Activated CD4-positive, alpha-beta memory T cell treated with anti-CD3 and anti-CD28 coated beads, Interleukin-2, amount 10 ng/mL, durations not matched to agents 7 days and 5 days (primary cell): ENCODE measurements at places on chromosomes 2 and 18.

DNA sequence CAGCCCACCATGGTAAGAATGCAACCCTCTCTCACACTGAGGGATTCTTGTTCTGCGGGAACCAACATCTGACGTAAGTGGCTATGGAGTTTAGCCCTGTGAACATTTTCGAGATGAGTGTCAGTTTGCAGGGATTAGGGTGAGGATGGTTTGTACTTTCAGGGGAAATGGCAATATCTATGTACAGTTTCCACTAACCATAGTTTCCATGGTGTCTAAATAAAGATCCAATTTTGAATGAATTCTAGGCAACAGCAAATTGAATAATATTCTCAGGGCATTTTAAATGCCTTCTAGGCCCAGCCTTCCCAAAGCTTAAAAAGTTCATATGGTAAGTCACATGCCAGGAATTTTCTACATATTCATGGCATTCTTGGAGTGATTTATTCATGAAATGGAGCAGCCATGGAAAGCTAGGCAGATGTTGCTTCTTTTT, 105.4 kb upstream of the MMADHC start:
- no peaks in the 10 kb centered on the region for H3K4me1 ChIP-seq
- H3K36me3 ChIP-seq = no peaks in the 10 kb centered on the region
- no peak overlapping the region for H3K4me3 ChIP-seq
- no peaks in the 10 kb centered on the region for H3K27me3 ChIP-seq
- DNase-seq = no peak
- no peak overlapping the region for H3K27ac ChIP-seq

- H3K36me3 ChIP-seq = no peaks in the 10 kb centered on the region
- no peak for DNase-seq
- H3K27ac ChIP-seq = no peak overlapping the region
- H3K27me3 ChIP-seq = peaks cover 5% of the 10 kb centered on the region
- H3K4me1 ChIP-seq = no peaks in the 10 kb centered on the region
- no peak overlapping the region for H3K4me3 ChIP-seq
Observed at GRCh38 chr2:109447251-109447661, 166.5 kb downstream of the SEPTIN10 start.

- peaks cover 10% of the 10 kb centered on the region for H3K27me3 ChIP-seq
- no peaks in the 10 kb centered on the region for H3K4me1 ChIP-seq
- H3K27ac ChIP-seq = no peak overlapping the region
- DNase-seq = no peak
Observed at GRCh38 chr2:72096181-72096580, 51.5 kb downstream of the CYP26B1 start.

- H3K4me1 ChIP-seq = no peaks in the 10 kb centered on the region
- H3K36me3 ChIP-seq = no peaks in the 10 kb centered on the region
- H3K27me3 ChIP-seq = no peaks in the 10 kb centered on the region
- no peak overlapping the region for H3K4me3 ChIP-seq
- H3K27ac ChIP-seq = no peak overlapping the region
Observed at GRCh38 chr2:235003096-235003775, 51.4 kb downstream of the SH3BP4 start.

GRCh38 chr2:19425419-19425818, 67.0 kb upstream of the OSR1 start:
- H3K4me3 ChIP-seq = no peak overlapping the region
- no peaks in the 10 kb centered on the region for H3K4me1 ChIP-seq
- no peak overlapping the region for H3K27ac ChIP-seq
- no peak for DNase-seq
- H3K27me3 ChIP-seq = peaks cover 9% of the 10 kb centered on the region

GRCh38 chr2:2738276-2738675, 407.2 kb upstream of the MYT1L start:
- H3K4me3 ChIP-seq = no peak overlapping the region
- no peak for DNase-seq
- H3K4me1 ChIP-seq = no peaks in the 10 kb centered on the region
- no peak overlapping the region for H3K27ac ChIP-seq

DNA sequence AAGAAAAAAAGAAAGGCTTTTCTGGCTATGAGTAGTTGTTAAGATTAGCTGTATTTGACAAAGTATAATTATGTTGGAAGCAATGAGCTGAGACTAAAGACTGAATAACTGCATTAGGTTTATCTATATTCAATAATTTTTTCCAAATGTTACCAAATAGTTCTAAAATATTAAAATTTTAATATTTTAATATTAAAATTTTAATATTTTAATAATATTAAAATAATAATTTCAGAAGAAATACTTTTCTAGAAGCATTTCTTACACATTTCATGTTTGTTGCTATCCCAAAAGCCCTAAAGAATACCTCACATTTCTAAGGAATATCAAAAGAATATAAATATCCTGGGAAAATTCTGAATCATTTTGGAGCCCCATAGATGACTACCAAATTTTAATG, 74.7 kb downstream of the LRP2 start:
- no peak overlapping the region for H3K4me3 ChIP-seq
- no peaks in the 10 kb centered on the region for H3K36me3 ChIP-seq
- peaks cover 2% of the 10 kb centered on the region for H3K27me3 ChIP-seq
- H3K4me1 ChIP-seq = no peaks in the 10 kb centered on the region
- no peak for DNase-seq

GRCh38 chr2:234826681-234827080, 125.1 kb upstream of the SH3BP4 start:
- no peak overlapping the region for H3K27ac ChIP-seq
- peaks cover 4% of the 10 kb centered on the region for H3K27me3 ChIP-seq
- no peak overlapping the region for H3K4me3 ChIP-seq
- no peaks in the 10 kb centered on the region for H3K4me1 ChIP-seq

- H3K36me3 ChIP-seq = no peaks in the 10 kb centered on the region
- DNase-seq = no peak
- no peak overlapping the region for H3K27ac ChIP-seq
- H3K27me3 ChIP-seq = no peaks in the 10 kb centered on the region
- H3K4me1 ChIP-seq = no peaks in the 10 kb centered on the region
Observed at GRCh38 chr2:124081154-124081716, 56.1 kb downstream of the CNTNAP5 start.

DNA sequence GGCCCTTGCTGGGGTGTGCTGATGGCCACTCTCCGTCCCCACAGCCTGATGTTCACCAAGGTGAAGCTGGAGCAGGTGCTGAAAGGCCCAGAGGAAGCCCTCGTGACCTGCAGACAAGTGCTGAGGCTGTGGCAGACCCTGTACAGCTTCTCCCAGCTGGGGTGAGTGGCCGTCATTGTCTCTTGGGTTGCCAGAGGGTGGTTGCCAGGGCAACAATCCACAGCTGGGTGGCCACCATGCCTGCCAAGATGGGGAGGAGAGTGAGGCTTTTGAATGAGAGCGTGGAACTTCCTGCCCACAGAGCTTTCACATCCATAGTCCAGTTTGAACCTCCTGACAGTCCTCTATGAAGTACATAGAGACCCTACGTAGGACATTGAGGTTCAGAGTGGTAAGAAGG, 108.8 kb downstream of the STPG4 start:
- H3K4me1 ChIP-seq = peaks cover 4% of the 10 kb centered on the region
- no peak for DNase-seq
- H3K36me3 ChIP-seq = peaks cover 40% of the 10 kb centered on the region
- no peak overlapping the region for H3K4me3 ChIP-seq
- no peaks in the 10 kb centered on the region for H3K27me3 ChIP-seq

- no peak for DNase-seq
- no peak overlapping the region for H3K4me3 ChIP-seq
- H3K36me3 ChIP-seq = no peaks in the 10 kb centered on the region
- no peaks in the 10 kb centered on the region for H3K27me3 ChIP-seq
Observed at GRCh38 chr18:25533218-25533617, 181.3 kb upstream of the ZNF521 start.

DNA sequence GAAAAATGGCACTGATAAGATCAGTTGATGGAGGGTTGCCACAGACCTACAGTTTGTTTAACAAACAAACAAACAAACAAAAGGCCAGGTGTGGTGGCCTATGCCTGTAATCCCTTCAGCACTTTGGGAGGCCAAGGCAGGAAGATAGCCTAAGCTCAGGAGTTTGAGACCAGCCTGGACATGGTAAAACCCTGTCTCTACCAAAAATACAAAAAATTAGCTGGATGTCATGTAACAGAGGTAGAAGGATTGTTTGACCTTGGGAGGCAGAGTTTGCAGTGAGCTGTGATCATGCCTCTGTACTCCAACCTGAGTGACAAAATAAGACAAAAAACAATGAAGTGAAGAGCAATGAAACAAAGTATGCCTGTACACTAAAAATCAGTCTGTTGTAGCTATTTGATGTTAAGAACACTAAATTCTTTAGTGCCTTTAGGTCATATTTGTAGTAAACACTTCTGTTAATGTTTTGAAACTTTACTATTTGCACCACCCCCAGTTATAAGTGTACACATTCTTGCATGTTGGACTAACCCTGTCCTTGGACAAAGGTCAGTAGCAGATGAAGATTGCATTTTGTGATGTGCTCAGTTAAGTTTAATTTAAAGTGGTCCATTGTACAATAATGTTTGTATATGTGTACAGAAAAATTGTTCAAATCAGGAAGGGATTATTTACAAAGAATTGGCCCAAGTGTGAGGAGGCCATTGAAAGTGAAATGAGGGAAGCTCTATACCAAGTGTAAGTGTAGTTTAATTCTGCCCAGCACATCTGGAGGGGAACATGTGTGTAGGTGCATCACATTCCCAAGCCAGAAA, 73.9 kb downstream of the KYNU start:
- H3K4me1 ChIP-seq = no peaks in the 10 kb centered on the region
- H3K4me3 ChIP-seq = no peak overlapping the region
- DNase-seq = no peak
- peaks cover 11% of the 10 kb centered on the region for H3K27me3 ChIP-seq

DNA sequence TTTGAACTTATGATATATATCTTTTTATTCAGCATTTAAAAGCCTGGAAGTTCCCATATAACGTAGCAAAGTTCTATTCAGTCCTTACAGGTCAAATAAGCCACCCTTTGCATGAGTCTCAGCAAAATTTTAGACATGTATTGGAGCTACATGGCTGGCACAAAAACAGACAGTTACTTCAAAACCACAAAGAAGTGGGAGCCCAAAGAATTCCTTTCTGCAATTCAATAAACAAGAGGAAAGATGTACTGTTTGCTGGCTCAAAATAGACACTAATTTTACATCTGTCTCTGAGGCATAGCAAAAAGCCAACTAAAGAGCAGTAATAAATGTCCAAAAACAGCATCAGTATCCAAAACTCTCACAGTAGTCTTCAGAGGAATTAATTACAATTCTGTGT, 87.0 kb downstream of the ZEB2 start:
- no peaks in the 10 kb centered on the region for H3K4me1 ChIP-seq
- peaks cover 10% of the 10 kb centered on the region for H3K36me3 ChIP-seq
- H3K4me3 ChIP-seq = no peak overlapping the region
- H3K27ac ChIP-seq = no peak overlapping the region
- DNase-seq = no peak

GRCh38 chr18:41594582-41594981, 360.5 kb upstream of the PIK3C3 start:
- DNase-seq = no peak
- H3K4me3 ChIP-seq = no peak overlapping the region
- H3K27me3 ChIP-seq = no peaks in the 10 kb centered on the region
- H3K27ac ChIP-seq = no peak overlapping the region

DNA sequence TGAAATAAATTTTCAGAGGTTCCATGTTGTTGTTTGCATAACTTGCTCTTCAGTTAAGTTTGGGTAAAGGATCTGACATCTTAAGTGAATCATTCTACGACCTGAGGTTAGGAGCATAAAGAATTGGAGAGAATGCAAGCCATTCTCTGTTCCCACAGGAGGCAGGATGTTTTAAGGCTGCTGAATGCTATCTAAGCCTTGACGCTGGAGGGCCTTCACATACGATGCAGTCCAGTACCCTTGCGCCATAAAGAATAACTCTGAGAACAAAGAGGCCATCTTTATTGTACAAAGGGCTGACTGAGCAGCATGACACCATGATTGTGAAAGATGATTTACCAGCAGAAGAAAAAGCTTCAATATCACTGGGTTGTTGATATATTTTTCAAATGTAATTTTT, 198.4 kb downstream of the NYAP2 start:
- no peaks in the 10 kb centered on the region for H3K36me3 ChIP-seq
- DNase-seq = no peak
- H3K27ac ChIP-seq = no peak overlapping the region
- H3K4me3 ChIP-seq = no peak overlapping the region
- no peaks in the 10 kb centered on the region for H3K4me1 ChIP-seq

DNA sequence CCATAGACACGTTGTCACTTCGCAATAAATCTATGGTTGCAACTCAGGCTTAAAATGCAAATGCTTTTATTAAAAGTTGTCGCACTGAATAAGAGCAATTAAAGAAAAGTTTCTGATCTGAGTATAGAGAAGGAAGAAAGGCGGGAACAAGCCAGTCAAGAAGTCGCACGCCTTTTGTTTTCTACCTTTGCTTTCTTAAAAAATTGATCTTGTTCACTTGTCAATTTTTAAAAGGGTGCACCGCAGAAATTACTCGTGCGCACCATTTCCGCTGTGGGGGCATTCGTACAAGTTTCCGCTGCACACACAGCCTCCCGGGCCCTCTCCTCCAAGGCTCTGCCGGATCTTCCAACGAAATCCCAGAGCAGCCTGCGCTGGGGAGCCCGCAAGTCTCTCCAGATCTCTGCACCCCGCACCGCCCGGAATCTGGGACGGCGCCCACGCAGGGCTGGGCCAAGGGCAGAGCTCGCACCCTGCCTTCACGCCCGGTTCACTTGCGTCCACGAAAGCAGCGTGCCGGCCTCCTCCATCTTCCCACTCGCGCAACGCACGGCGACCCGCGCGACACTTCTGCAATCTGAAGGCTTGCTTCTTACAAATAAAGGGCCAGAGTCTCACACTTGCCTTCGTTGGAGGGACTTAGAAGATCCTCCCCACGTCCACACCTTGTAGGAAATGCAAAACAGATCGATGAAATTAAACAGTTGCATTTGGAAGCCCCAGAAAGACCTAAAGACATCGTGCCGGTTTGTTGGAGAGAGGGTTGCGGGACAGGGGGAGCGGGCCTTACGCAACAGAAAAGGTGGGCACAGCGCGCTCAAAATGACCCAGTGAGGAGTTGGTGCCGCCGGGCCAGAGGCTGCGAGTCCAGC, 2.6 kb upstream of the SALL3 start:
- peaks cover 59% of the 10 kb centered on the region for H3K27me3 ChIP-seq
- H3K4me3 ChIP-seq = no peak overlapping the region
- DNase-seq = no peak
- peak overlapping the region; percentile 13 for H3K27ac ChIP-seq
- peaks cover 13% of the 10 kb centered on the region for H3K4me1 ChIP-seq
- H3K36me3 ChIP-seq = peaks cover 9% of the 10 kb centered on the region
